ENCODE measurements at places on chromosomes 12 and 14. TPM values are rescaled to one million over a fixed set of nuclear protein-coding genes. Genes with fewer than 3 reads are reported as not detected.

- no peak for DNase-seq
These were observed 130.6 kb downstream of the SLC15A4 start for GRCh38 chr12:128693115-128693514.

DNA sequence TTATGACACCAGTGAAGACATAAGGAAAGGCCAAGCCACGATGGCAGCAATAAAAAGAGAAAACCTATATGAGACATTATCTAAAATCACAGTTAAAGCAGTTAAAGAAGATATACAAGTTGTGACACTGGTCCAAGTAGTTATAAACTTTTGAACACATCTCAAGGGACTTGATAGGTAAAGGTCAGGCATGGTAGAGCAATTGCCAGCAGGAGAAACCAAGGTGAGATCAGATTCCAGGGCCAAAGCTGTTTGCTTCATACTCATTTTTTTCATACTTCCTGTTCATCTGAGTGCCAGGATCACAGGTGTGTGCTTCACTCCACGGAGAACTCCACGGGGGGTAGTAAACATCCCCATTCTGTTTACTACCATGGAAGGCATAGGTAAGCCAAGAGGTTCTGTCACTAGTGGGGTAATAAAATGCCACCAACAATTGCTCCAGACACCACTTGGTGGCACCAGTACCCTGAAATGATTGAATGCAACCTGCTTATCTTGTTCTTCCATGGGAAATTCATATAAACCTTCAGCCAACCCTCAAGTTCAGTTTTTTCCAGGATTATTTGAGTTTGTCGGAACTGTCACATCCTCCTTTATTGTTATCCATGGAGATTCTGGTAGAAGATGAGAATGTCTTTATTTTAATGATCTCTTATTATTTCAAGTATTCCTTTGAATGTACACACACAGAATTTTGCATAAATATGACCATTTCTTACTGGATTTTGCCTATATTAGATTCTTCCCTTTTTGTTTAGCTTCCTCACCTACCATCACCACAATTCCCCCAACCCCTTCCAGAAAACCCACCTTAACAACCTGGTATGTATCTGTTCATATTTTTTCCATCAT is 59.2 kb upstream of the TSPAN8 start:
- peak; percentile 35 for DNase-seq

TAS2R46 gene
- total RNA-seq, result 1.9 TPM

GRCh38 chr14:100850841-100851585 is 25.1 kb downstream of the MEG3 start:
- peak; percentile 54 for DNase-seq

TSPAN19 gene
- total RNA-seq, result 4.3 TPM

DNA sequence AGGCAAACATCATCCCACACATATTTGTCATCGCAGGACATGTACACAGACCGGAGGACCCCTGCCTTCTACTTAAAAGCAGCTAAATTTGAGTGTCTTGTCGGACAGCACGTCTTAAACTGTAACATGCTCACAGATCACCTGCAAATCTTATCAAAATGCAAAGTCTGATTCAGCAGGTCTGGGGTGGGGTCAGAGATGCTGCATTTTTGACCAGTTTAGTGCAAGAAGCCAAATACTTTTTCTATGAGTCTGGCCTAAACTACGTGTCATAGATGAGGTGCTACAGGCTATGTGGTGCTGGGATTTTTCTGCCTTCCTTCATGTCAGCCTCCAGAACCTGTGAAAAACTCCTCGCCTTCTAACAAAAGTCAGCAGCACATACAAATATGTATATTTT is 178.8 kb upstream of the LHX5 start:
- no peak for DNase-seq

Measured in neural progenitor cell (in vitro differentiated cells).